ENCODE measurements at places on chromosomes 2 and 18.

DNA sequence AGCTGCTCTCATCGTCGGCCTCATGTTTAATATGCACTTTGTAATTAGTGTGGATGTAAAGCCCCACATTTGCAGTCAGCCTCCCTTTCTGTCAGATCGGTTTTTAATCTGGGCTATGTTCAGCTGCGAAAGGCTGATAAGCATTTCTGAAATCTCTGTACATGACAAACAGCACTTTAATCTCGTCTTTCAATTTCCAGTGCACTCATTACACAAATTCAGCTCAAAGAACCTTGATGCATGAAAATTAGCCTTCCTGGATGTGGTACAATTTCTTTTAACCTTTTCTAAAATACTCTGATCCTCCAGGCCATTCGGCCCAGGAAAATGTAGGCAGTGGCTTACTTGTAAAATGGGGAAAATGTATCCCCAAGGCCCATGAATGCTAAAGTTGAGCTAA, 265.1 kb downstream of the RND3 start:
- no peak for DNase-seq

GRCh38 chr2:64937687-64938491, 51.3 kb upstream of the SLC1A4 start:
- no peak for DNase-seq

DNA sequence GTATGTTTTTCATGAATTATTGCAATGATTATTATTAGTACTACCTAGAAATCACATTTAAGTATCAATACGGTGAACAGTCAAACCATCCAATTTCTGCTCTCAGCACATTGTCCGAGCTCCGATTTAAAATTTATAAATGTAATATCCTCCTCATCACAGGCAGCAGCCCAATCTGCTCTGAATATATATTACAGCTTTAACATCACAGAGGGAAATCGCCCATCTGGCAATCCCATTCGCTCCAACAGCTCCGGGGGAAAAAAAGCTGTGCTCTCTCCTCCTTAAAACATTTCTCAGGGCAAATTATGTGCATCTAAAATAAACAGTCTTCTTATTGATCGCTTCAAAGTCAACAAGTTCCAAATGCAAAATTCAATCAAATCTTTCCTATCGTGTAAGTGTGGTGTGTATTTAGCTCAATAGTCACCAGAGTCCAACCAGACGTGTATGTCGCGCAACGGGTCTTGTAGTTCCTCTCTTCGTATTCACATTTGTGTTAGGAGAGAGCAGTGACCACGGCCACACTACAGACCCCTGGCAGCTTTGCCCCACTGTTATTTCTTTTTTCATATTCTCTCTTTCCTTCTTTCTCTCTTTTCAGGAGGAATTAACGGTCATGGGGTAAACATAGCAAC, 2.4 kb downstream of the FIGN start:
- no peak for DNase-seq

- peak; percentile 74 for DNase-seq
Observed at GRCh38 chr2:126657148-126657635, 1.2 kb downstream of the GYPC start.

DNA sequence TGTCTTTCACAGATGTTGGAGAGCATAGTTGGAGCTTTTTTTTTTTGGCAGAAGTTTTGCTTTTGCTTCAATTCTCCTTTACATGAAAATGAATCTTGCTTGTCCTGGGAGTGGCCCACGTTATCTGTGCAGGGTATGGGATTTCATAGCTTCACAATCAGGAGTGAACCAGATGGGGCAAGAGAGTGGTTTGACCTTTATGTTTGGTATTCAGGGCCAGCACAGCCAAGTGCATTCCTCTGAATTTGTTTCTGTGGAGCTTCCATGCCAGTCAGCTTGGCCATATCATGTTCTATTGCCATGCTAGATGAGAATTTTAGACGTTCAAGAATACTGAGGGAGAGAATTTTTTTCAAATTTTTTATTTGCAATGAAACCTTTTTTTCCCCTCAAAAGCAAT, 116.6 kb downstream of the PRPF40A start:
- no peak for DNase-seq
